EH (cell line): ENCODE measurements at places on chromosomes 2 and 18.

DNA sequence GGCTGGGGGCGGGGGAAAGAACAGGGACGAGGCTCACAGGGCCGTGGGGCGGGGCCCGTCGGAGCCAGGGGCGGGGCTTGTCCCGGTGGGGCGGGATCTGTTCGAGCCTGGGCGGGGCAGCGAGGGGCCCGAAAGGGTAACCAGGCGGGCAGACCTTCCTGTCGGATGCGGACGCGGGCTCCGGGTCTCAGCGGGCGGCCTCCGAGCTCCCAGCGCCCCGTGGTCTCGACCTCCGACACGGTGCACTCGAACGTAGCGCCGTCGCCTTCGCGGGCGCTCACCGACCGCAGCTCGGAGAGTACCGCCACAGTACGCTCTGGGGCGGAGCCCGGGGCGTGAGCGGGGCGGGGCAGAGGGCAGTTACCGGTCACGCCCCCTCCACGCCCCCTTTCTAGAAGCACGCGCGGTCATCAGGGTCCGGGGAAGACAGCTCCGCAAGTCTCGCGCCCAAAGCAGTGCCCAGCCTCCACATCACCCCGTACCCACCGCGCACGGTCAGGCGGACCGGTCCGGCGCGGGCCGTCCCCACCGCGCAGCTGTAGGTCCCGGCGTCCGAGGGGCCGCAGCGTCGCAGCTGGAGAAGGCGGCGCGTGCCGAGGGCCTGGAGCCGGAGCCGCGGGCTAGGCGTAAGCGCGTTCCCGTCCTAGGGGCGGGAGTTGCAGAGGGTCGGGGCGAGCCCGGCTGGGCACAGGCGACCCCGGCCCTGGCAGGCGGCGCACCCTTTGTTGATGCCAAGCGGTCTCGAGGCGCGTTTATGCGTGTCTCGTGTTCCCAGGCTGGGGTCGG is 8.7 kb downstream of the TMEM198 start:
- peak; percentile 87 for DNase-seq

GRCh38 chr18:29494371-29494770 is 1317.4 kb upstream of the CDH2 start:
- DNase-seq = peak; percentile 13

DNA sequence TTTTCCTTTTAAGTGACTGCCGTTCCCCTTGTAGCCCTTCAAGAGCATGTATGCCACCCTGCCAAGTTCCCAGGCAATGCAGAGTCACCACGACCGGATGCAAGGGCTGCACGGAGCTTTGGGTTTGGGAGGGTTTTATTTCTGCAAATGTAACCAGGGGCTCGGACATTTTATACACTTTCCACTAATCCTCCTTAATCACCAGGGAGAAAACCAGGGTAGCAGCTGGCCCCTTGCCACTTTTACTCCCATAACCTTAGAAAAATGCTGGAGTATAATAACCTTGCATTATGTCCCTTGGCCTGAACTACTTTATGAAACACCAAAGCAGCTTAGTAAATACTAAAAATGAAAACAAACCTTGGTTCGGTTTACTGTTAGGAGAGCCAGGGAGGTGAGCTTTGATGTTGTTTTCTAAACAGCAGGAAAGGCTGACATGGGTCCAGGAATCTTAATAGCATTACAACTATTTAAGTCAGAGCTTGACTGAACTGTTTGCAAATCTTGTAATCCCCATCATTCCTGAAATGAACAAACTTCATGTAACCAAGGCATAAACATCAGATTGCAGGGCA is 152.8 kb upstream of the RIOK3 start:
- no peak for DNase-seq

GRCh38 chr2:141647353-141647752 is 483.5 kb downstream of the LRP1B start:
- no peak for DNase-seq

- DNase-seq = no peak
These were observed 31.4 kb downstream of the AQP12A start for GRCh38 chr2:240722796-240723735.

DNA sequence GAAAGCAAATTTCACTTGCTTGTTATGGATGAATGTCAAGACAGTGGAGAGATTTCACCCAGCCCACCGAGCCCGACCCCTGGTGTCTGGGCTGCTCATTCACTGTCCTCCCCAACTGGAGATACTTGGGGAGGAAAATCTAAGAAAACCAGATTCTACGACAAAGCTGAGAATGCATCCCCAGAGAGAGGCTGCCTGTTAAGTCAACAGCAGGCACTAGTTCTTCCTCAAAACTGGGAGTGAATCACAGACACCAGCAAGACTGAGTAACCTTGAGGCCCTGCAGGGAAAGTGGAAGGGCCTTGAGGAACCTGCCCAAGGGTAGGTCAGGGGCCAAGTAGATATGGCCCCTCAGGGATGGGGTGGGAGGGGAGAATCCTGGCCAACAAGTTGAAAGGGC is 34.2 kb upstream of the MLPH start:
- peak; percentile 45 for DNase-seq

GRCh38 chr18:59393381-59393780 is 34.3 kb upstream of the LMAN1 start:
- no peak for DNase-seq

- peak; percentile 94 for DNase-seq
These were observed 44.3 kb downstream of the RDH14 start for GRCh38 chr2:18516112-18516511.

DNA sequence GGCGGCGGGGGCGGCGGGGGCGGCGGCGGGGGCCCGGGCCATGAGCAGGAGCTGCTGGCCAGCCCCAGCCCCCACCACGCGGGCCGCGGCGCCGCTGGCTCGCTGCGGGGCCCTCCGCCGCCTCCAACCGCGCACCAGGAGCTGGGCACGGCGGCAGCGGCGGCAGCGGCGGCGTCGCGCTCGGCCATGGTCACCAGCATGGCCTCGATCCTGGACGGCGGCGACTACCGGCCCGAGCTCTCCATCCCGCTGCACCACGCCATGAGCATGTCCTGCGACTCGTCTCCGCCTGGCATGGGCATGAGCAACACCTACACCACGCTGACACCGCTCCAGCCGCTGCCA is 644 bp downstream of the ONECUT2 start:
- DNase-seq = no peak

DNA sequence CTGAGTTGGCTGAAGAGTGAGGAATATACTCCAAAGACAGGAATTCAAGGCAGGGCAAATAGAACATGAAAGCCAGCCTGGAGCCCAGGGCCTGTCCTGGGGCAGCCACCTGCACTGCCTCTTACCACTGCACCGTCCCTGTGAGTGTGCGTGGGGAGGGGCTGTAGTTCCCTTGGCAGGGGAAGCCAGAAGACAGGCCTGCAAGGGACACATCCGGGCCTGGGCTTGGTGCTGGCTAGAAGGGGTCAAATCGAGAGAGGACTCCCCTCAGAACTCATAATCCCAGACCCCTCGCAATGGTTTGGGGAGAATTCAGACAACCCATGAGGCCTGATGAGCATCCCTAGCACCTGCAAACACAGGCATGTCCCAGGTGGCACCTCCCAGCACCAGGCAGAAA is 87.0 kb downstream of the HDAC4 start:
- no peak for DNase-seq

DNA sequence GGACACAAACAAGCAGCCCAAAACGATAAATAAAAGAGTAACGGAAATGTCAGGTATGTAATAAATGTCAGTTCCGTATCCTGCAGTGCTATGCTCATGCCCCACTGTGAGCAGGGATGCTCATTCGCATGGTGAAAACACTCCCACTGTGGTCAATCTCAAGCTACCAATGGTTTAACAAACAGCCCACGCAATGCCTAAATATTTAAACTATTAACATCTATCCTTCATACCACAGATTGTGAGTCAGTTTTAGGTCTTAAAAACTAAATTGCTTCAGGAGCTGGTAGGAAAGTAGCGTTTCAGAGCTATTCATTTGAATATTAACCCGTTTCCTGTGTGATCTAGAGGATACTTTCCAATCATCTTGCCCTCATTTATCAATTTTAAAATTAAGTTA is 207.4 kb downstream of the TCF4 start:
- DNase-seq = peak; percentile 64

GRCh38 chr2:3944071-3944470 is 240.7 kb downstream of the DCDC2C start:
- DNase-seq = no peak

- no peak for DNase-seq
These were observed 690.7 kb downstream of the KCNJ3 start for GRCh38 chr2:155389224-155389623.

DNA sequence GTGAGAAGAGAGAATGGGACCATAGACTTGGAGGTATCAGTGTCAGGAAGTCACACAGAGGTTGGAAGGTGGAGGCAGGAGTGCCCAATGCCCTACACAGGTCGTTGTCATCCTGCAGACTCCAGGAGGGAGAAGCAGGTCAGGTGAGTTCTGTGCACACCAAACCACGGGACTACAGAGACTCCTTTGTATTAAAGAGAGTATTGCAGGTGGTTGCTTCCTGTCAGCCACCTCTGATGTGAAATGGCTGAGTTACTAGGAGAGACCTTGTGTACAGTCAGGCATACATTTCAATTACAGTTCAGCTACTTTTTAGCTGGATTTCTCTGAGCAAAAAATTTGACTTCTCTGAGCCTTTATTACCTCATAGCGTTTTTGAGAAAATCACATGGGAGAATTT is 51.6 kb downstream of the SPP2 start:
- no peak for DNase-seq

GRCh38 chr18:23049698-23050373 is 85.4 kb upstream of the CABLES1 start:
- DNase-seq = peak; percentile 44

DNA sequence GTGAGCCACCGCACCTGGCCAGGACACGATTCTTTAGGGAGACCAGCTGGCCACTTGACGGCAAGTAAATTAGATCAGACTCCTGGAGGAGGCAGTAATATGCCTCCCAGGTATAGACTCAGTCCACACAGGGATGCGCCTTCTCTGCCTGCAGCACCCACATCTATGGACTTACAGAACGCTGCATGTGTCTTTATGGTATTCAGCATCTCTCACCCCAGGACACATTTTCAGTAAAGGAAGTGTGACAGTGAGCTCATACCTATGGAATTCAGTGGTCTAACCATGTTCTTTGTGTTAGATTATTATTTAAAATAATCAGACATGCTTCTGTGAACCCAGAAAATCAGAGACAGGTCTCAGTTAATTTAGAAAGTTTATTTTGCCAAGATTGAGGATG is 5.9 kb upstream of the NARS1 start:
- DNase-seq = peak; percentile 75

DNA sequence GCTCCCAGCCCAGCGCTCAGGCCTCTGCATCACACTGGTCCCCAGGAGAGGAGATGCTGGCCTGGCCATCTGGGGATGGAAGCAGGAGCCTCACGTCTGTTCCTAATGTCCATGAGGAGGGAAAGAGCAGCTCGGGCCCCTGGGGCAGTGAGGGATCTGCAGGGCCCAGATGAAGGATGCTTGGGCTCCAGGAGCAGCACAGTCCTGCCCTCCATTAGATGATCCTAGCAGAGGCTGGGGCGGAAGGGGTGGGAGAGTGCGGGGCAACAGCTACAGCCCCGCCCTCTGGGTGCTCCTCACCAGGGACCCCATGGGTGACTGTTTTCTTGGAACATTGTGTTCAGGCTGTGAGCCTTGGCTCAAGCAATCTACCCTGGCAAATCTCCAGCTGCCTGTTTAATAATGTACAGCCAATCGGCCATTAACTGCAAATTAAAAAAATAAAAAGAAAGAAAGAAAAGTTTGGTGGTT is 49.7 kb downstream of the TNS1 start:
- DNase-seq = no peak

- DNase-seq = no peak
These were observed 31.5 kb downstream of the CFAP210 start for GRCh38 chr2:169662744-169663143.
